ENCODE measurements at places on chromosomes 2 and 18.

- no peak for DNase-seq
Observed at GRCh38 chr2:49582946-49583345, 428.6 kb upstream of the FSHR start.

DNA sequence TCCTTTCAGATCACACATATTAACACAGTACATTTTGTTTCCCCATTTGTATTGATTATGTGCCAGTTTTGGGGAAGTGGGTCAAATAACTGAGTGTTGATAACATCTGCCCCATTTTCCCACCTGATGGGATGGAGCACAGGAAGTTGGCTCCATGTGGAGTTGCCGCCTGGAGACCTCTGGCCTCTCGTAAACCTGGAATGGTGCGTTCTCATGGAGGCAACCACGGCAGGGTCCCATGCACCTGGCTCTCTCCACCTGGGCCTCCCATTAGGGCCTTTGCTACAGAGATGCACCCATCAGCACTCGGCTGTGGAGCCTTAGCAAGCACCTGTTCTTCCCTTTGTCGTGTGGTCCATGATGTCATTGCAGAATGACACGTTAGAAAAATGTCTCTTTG is 130.6 kb downstream of the MBP start:
- no peak for DNase-seq

DNA sequence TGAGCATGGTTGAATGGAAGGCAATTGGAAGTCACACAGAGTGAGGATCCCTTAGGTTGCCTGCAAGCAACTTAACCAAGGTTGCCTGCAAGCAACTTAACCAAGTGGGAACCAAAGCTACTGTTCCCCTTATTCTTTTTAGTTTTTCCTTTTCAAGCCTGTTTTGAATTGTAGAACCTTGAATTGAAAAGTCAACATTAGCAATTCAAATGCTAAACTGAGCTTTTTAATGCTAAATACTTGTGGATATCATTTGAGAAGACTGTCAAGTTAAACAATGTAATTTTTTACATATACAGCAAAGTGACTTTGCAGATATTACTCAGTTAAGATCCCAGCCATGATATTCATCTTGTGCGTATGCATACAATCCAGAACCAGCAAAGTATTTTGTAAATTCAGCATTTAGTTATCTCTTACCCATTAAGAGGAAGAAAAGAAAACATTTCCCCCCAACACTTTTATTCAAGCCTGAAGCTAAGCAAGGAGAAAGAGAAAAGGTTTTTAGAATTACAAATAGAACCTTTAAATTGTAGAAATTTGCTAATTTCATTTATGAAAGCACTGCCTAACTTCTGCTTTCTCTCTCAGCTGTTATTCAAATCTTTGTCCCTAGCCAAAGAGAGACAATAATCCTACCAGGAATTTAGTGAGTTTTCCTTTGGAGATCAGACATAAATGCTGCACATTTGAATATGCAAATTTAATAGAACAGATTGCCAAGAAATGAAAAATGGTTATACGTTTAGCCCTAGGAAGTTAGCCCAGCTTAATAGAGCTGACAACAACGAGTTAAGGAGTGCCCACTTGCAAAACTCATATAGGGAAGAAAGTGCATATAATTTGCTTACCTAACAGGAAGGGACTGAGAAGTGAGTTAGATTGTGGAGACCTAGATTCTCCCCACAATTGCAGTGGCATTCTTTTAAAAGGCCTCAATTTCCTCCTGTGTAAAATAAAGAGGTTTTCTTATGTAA is 643.2 kb upstream of the PIK3C3 start:
- DNase-seq: no peak

GRCh38 chr2:21165350-21165749 is 41.6 kb downstream of the TDRD15 start:
- DNase-seq: no peak

GRCh38 chr18:77052983-77053309 is 79.6 kb downstream of the MBP start:
- DNase-seq: no peak

DNA sequence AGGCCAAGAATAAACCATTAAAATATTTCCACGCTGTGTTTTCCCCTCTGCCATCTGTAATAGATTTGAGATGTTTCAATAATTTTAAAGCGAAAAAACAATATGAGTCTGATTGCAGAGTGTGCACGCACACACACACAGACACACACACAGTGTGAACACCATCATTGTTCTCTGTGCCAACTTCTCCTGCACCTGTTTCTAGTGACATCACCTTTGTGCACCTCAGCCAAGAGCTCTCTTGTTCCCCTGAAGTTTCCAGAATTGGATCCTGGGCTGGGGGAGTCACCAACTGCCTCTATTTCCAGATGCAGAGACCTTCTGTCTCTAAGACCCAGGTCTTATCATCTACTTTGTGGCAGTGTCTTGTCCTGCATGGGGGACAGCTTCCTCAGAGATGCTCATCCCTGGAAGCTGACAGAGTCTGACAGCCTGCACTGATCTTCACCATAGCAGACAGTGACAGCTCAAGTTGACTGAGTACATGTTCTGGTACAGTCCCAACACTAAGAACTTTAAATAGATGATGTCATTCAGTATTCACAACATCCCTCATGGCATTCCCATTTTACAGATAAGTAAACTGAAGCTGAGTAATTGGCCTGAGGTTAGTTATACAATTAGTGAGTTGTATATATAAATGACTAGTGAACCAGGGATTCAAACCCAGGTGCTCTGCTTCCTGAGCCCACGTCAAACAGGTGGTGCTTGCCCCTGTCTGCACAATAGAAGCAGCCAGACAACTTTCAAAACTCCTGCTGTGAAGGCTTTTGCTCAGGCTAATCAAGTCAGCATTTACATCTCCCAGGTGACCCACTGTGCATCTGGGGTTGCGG is 39.4 kb downstream of the ACOXL start:
- DNase-seq: no peak

- DNase-seq: no peak
Observed at GRCh38 chr2:230902180-230902899, 22.7 kb downstream of the GPR55 start.

- no peak for DNase-seq
Observed at GRCh38 chr2:71603851-71604725, 150.7 kb downstream of the DYSF start.
